ENCODE measurements at places on chromosomes 12 and 14.

DNA sequence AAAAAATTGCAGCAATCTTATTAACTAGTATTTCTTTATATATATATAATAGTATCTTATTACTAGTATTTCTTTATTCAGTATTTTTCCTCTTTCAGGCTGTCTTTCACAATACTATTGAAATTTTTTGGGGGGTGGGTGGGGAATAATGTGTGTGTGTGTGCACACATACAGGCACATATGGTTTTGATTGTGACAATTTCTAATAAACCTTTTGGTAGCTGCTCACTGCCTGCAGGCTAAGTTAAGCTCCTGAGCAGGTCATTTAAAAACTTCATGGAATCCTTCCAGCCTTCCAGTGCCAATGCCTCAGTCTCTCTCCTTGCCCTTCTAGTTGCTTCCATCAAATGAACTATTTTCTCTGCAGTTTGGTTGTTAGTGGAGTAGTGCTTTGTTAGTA lies 490.1 kb downstream of the PCNX1 start:
- DNase-seq = peak; percentile 42

GRCh38 chr12:86194721-86195120 lies 61.5 kb downstream of the MGAT4C start:
- DNase-seq = no peak

- peak; percentile 67 for DNase-seq
These were observed 20.6 kb upstream of the ITGA5 start for GRCh38 chr12:54439521-54440255.

DNA sequence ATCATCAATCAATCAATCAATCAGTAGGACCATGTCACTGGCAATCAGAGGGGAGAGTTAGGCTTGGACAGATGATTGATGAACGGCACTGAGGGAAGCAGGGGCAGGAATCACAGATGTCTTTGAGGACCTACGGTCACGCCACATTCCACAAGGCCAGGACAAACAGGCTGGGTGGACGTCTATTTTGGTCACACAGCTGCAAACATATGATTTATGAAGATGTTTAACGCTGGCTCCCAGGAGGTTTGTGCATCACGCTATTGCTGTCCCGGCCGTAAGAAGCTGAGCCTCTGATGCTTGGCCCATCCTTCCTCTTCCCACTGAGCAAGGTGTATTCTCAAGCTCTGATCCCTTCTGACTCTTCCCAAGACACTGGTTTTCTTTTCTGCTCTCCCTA lies 160.8 kb downstream of the FOXN3 start:
- no peak for DNase-seq

DNA sequence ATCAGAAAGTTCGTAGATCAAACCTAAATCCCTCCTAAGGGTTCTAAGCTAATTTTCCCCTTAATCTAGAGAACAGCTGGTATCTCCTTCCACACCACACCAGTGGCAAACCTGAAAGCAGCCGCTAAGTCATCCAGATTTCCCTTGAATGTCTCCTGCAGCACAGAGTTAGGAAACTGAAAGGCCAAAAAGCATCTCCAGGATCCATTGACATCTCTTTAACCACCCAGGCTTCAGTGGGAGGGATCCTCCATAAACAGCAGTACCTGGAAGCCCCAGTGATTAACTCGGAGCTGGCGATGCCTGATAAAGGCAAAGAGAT lies 47.6 kb downstream of the CRACR2A start:
- no peak for DNase-seq

DNA sequence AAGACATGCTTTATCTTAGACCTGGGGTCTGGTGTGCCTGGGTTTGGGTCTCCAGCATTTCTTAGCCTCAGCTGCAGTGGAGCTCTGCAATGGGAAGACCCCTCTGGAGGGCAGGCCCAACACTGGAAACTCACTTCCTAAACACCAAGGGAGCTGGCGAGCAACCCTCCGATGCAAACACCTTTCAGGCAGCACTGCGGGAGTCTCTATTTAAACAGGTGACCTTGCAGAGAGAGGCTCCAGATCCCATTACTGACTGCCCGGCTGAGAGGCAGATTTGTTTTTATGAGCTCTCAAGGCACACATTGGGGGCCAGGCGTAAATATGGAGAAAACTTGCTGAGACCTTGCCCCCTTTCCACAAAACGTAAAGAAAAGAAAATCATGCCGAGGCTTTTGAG lies 195.5 kb downstream of the PAX9 start:
- no peak for DNase-seq

DNA sequence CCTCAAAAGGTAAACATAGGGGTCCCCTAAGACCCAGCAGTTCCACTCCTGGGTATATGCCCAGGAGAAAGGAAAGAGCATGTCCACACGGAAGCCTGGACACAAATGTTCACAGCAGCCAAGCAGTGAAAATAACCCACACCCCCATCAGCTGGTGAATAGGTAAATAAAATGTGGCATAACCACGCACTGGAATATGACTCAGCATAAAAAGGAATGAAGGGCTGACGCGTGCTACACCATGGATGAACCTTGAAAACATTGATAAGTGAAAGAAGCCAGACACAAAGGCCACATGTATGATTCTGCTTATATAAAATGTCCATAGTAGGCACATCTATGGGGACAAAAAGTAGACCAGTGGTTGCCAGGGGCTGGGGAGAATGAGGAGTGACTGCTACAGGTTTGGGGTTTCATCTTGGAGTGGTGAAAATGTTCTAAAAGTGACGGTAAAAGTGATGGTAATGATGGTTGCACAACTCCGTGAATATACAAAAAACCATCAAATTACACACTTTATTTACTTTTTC lies 3.8 kb upstream of the SCARB1 start:
- peak; percentile 51 for DNase-seq

DNA sequence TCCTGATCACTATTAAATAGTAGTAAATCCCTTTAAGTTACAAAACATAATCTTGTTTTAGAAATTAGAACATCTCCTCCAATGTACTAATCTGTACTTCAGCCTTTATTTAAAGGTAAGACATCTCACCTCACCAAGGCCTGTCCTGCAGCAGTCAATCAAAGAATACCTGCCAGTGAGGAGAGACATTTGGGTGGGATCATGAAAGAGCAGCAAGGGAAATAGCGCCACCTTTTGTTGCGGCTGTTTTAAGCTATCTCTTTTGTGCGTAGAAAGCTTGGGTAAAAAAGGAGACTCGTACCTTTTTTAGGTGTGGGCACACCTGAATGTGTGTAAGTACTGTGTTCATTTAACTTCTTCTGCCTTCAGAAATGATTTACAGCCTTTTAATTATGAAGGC lies 117.8 kb upstream of the TMTC1 start:
- DNase-seq = no peak

DNA sequence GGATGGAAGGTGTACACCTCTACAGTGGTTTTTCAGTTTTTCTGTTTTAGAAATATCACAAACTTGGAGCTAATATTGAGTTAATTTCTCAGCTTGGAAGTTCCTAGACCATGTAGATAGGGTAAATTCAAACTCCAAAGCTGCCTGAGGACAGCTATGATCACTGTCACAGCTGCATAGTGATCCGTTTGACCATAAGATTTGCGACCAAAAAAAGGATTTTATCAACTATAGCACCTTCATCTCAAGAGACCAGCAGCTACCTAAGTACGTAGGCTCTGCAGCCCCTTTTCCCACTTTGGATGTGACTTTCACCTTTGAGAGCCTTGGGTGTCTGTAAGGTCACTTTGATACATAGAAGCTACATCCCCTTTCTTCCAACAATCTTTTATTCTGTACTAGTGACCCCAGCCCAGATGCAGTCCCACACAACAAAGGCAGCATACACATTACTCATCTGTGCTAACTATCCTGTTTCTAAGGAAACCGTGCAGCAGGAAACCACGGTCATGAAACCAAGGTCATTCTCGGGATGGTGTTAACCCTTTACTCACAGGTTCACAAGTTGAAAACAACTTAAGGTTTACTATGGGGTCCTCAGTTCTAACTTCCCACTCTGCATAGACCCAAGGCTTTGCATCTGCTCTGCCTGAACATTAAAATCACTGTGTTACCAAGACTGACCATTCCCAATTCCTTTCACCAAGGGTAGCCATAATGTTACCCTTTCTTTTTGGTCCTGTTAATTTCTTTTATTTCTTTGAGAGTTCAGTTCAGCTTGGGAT lies 75.4 kb downstream of the IFT81 start:
- peak; percentile 30 for DNase-seq

DNA sequence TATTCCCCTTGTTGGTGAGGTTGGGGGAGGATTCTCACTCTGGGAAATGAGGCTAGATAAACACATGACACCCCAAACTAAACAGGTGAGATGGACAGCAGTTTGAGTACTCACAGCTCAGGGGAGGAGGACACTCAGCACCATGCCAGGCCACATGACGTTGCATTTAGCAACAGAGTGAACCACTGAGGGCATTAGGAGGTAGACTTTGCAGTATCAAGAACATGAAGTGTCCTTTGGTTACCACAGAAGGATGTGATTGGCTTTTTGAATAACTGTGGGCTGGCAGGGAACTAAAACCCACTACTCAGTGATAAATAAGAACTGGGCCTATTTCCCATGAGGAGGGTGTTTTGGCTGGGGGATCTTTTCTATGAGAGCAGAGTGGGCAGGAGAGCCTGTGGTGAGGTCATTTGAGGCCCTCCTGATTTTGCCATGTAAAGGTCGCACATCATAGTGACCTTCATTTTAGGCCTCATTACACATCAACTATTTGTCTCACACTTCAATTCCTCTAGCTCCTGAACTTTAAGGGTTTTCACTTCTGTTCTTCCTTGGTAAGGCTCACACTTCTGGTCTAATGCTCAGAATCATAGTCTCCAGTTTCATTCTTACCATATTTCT lies 89.8 kb upstream of the PRKD1 start:
- no peak for DNase-seq

- DNase-seq = no peak
These were observed 32.9 kb downstream of the RERGL start for GRCh38 chr12:18057051-18057450.

- DNase-seq = no peak
These were observed 25.6 kb upstream of the DBX2 start for GRCh38 chr12:45076417-45077026.

- DNase-seq = no peak
These were observed 543.1 kb downstream of the LRFN5 start for GRCh38 chr14:42149609-42150261.

DNA sequence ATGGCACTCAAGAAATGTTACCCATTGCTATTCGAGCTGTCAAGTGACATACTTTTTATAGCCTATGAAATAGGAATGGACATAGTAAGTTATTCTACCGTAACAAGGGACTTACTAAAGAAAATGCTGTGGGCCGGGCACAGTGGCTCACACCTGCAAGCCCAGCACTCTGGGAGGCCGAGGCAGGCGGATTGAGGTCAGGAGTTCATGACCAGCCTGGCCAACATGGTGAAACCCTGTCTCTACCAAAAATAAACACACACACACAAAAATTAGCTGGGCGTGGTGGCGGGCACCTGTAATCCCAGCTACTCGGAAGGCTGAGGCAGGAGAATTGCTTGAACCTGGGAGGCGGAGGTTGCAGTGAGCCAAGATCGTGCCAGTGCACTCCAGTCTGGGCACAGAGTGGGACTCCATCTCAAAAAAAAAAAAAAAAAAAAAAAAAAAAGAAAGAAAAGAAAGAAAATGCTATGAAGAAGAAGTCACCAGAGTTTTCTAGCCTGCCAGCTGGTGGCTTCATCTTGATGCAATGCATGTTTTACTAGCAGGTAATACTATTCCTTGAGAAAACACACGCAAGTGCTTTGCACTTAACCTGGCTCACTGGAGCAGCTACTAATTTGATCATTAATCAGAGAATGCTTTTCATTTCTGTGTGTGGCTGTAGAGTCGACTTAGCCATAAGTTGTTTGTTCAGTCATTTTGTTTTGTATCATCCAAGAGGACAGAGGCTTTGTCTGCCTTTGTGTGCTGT lies 166.7 kb upstream of the MYL2 start:
- DNase-seq = no peak

DNA sequence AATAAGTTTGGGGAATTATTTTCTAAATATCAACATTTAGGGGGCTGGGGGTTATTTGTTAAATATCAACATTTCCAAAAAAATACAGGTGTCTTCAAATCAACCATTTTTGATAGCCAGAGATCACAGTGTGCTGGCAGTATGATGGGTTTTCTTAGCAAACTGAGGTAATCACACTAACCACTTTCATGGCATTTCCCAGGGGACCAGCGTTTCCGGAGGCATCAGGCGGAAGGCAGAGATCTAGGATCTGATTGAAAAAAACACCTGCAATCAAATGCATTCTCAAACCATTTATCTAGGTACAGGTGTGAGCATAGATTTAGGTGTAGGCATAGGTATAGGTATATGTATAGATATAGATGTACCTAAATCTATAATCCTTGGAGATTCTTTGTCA lies 34.6 kb downstream of the GLRX5 start:
- no peak for DNase-seq

DNA sequence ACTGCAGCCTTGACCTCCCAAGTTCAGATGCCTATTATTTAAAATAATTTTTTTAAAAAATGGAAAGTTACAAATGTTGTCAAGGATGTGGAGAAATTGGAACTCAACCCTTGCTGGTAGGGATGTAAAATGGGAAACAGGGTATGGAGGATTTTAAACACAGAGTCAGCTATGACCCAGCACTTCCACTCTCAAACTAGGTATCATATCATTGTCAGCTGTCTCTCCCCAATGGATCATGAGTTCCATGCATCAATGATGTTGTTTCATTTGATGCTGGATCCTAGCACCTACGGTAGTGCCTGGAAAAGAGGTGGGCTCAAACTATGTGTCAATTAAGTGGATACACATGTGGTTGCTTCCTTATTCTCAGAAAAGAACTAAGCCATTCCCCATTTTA lies 150.9 kb downstream of the RIMBP2 start:
- DNase-seq = no peak

- DNase-seq = no peak
These were observed 80.7 kb upstream of the NUDT4 start for GRCh38 chr12:93297032-93297431.

GRCh38 chr14:90903101-90903500 lies 86.9 kb upstream of the TTC7B start:
- peak; percentile 54 for DNase-seq

GRCh38 chr12:123063535-123063934 lies 83.1 kb downstream of the ARL6IP4 start:
- no peak for DNase-seq

GRCh38 chr12:20342111-20342510 lies 26.2 kb upstream of the PDE3A start:
- peak; percentile 26 for DNase-seq

GRCh38 chr14:103732868-103733620 lies 17.4 kb downstream of the ZFYVE21 start:
- no peak for DNase-seq

- DNase-seq = no peak
These were observed 4.9 kb downstream of the GMFB start for GRCh38 chr14:54483846-54484245.

GRCh38 chr12:116370886-116371580 lies 93.5 kb upstream of the MED13L start:
- no peak for DNase-seq

- DNase-seq = peak; percentile 98
These were observed 94.3 kb downstream of the RIN3 start for GRCh38 chr14:92607702-92608429.

Data from fibroblast of gingiva (primary cell).